ENCODE measurements at places on chromosomes 13 and 19.

GRCh38 chr13:40578055-40578454, 88.4 kb downstream of the FOXO1 start:
- DNase-seq: no peak

DNA sequence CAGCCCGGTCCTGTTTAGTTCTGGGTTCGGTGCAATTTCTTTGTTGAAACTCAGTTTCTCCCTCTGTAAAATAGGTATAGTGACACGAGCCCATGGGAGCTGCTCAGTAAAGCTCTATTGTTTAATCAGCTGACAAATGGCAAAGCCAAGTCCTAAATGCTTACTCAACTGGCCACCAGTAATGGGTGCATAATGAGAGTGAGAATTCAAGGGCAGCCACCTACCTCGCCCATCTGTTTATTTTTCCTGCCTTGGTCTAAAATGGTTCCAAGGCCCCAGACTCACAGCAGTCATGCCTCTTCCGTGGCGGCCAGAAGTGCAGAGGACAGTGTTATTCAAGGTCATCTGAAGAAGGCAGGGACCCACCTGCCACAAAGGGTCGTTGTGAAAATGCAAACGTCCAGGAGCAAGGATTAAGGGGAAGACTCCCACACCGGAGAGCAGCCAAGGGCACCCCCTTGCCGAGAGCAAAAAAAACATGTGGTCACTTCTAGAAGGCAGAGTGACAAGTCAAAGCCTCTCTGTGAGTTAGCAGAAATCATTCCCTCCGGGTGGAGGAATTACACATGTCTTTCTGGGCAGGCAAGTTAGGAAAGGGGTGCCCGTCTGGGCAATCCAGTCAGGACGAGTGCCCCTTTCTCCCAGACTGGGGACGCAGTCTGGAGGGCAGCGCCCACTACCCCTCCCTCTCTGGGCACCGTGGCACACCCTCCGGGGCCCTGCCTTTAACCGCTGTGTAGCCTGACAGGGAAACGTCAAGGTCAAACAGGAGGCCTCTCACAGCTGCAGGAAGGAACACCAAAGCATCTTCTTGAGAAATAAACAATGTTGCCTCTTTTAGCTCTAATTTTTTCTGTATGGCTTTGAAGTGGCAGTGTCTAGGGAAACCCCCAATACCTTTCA, 186.2 kb downstream of the FOXO1 start:
- DNase-seq: no peak

GRCh38 chr13:26508885-26509284, 48.6 kb upstream of the WASF3 start:
- DNase-seq: no peak

DNA sequence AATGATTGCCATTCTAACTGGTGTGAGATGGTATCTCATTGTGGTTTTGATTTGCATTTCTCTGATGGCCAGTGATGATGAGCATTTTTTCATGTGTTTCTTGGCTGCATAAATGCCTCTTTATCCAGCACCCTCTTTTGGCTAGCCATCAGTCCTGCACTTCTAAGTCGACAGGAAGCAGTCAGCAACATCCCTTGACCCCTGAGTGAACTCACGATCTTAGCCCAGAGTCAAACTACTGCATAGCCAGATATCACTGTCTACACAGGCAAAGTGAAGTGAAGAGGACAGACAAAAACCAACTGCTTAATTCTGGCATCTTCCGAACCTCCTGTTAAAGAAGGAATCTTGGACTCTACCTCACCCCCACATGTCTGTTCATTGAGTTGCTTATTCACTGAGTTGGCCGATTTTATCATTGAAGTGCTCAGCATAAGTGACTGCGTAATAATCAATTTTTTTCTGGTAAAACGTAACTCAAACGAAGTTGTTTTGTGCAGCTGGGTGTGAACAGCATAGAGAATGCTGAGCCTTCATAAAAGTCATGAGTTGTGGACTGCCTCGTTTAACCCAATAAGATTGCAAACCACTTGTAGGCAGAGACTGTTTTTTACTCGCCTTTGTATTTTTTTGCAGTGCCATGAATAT, 304.2 kb downstream of the COG6 start:
- no peak for DNase-seq

- DNase-seq: peak; percentile 79
Measured at GRCh38 chr19:49097453-49098288, 12.4 kb downstream of the SNRNP70 start.

DNA sequence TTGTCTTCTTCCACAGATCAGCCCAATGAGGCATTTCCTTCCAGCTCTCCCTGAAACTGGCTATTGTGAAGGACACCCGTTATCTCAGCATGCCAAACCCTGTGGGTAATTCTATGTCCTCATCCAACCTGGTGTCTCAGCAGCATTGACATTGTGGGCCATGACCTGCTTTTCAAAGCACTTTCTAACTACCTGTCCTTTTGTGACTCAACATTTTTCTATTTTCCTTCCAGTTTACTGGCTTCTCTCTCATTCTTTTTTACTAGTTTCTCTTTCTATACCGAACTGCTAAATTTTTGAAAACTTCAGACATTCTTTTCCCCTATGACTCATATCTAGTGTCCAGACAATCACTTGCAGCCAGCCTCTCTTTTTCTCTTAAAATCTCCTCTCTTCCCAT, 136.4 kb upstream of the HTR2A start:
- no peak for DNase-seq

- no peak for DNase-seq
Measured at GRCh38 chr13:110610955-110611595, 4.3 kb upstream of the NAXD start.
